NCI-H1105 treated with DMSO at 0.1 percent for 48 hours (cell line): ENCODE measurements at places on chromosomes 16 and 17.

DNA sequence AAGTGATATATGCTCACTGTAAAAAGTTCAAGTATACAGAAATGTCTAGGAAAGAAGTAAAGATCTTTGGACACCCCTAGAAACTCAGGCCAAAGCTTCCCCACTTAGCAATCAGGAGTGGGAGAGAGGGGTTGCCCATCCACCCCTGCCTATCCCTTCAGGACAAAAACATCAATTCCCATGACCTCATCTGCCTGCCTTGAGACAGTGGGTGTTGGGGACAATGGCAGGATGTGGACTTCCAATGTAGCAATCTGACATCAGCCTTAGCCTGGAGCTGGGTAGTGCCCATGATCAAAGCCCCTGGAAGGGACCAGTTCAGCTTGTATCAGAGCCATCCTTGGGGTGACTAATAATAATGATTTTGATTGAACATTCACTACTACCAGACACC lies 18.1 kb downstream of the ITPRIPL2 start:
- DNase-seq = no peak

- no peak for DNase-seq
These were observed 276.7 kb upstream of the DYNLRB2 start for GRCh38 chr16:80263848-80264694.

DNA sequence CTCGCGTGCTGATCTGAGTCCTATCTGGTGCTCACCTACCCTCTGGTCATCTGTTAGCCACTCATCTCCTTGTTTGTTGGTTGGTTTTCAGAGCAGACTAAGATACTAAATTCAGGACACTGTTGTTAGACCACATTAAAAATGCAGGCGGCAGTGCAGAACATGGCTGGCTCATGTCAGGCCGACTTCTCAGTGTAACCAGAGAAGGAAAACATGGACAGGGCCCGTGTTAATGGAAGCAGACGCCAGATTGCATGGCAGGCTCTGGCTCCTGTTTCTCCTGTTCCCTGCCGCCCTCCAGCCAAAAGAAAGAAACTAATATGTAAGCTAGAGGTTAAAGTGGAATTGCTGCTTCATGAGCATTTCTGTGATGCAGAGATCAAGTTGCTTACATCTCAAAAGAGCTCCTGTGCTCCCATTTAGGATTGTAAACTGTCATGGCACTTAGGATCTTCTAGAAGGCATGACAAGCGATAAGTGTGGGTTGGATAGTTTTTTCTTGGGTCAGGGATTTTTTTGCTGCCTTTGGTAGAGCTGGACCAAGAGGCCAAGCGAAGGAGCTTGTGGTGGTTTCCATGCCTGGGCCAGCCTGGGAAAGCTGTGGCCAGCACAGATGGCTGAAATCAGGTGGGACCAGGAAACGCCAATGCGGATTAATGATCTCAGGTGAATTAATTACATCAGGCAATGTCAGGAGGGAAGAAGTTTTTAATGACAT lies 56.1 kb downstream of the YPEL2 start:
- no peak for DNase-seq

DNA sequence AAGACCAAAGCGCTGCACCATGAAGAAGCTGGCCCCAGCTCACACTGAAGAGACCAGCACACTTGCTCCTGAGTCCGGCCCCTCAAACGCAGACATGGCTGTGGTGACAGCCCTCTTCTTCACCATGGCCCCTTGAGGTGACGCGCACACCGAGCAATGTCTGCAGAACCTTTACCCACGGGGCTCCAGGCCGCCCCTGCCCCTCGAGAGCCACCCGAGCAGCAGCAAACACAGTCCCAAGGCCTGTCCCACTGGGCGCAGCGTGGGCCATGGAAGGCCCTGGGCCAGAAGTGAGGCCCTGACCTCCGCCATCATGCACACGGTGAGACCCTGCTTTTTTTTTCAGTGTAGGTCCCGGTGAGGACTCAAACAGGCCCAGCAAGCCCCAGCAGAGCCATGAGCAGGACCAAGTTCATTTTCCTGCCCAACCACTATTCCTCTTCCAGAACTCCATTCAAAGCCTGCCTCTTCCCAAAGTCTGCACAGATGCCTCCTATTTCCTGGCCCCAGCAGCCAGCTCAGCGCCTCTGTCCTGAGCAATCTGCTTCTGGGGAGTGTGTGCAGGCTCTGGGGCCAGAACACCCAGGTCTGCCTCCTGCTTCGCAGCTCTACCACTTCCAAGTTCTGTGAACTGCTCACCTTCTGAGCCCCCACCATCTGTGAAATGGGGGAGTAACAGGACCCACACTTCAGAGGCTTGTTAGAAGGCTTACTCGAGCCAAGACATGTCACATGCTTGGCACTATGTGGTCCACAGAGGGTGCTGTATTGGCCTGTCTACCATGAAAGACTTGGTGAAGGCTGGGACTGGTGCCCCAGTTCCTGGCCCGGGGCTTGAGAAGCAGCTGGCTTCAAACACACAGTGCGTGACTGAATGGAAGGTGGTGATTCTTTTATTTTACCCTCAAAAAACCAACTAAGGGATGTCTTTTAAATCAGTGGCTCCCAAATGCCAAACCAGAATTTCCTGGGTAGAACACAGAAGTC lies 35.7 kb upstream of the GSG1L start:
- no peak for DNase-seq

DNA sequence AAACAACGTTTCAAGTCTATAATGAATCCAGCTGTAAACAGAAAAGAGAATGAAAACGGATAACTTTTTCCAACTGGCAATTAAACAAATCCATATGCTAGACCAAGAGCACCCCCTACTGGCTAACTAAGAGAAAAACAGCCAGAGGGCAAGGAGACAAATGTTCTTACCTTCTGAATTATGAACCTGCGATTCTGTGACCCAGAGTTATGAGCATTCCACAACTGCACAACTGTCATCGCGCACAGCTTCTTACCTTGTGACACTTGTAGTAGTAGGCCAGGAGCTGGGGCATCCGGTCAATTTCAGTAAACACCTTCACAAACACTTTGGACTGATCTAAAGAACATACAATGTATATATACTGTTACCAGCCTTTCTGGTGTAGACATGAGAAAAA lies 18.6 kb downstream of the COG7 start:
- peak; percentile 75 for DNase-seq

- DNase-seq = no peak
These were observed 17.2 kb upstream of the TAT start for GRCh38 chr16:71594000-71594646.

DNA sequence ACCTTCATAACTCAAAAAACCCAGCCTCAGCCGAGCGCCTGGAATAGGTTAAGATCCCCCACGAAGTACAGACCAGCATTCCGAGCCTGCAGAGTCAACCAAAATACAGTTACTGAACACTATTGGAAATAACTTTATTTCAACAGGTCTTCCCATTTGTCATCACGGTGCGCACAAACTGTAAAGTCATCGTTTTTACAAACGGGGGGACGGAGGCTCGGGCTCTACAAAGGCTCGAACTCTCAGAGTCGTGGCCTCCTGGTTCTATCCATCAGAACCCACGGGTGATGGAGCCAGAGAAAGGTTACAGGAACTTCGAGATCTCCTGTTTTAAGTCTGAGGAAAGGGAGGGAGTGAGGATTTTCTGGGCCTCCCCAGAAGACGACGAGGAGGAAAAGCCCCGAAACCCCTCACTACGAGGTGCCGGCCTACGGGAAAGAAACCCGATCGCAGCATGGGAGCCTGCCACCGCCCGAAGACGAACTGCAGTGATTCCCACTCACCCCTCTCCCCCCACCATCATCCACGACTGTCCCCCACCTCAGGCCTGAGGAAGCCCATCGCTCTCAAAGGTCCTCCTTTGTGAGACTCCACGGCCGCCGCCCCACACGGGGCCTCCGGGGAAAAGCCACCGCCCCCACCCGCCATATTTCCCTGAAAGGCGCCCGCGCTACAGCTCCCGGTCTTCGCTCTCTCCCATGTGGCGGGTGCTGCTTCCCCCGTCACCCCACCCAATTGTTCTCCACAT lies 917 bp downstream of the YWHAE start:
- DNase-seq = no peak
